Stimulated activated CD4-positive, alpha-beta T cell treated with anti-CD3 and anti-CD28 coated beads, Interleukin-1b, Interleukin-23, amount 100 ng/mL, for 1 hour (primary cell): ENCODE measurements at places on chromosomes 16 and 17.

DNA sequence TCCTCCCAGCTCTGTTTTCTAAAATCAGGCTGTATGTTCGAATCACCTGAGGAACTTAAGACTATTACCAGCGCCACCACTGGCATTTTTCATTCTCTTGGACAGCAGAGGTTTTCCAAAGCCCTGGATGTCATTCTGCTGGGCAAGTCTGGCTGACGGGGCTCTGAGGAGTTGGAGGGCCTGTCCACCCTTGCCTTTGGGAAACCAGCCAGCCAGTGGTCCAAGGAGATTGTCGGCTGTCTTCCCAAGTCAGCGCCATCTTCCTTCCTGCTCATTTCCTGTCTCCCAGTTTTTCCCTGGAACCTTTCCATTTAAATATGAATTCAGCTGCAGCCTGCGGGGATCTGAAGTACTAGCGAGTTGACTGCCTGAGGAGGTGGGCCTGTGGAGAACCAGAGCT, 258.3 kb downstream of the PRKCA start:
- no peak for DNase-seq

DNA sequence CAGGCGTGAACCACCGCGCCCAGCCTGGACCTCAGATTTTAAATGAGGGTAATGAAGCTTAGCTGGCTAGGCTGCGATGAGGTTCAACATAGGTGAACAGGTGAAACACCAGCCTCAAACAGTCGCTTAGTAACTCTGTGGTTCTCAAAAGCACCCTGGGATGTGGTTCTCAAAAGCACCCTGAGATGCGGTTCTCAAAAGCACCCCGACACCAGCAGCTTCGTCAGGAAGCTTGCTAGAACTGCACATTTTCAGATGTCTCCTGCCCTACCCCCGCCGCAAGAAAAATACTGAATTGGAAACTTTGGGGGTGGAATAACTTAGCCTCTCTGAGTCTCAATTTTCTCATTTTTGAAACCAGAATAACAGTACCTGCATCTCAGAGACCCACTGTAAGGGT, 86.7 kb upstream of the XYLT1 start:
- DNase-seq, result no peak

DNA sequence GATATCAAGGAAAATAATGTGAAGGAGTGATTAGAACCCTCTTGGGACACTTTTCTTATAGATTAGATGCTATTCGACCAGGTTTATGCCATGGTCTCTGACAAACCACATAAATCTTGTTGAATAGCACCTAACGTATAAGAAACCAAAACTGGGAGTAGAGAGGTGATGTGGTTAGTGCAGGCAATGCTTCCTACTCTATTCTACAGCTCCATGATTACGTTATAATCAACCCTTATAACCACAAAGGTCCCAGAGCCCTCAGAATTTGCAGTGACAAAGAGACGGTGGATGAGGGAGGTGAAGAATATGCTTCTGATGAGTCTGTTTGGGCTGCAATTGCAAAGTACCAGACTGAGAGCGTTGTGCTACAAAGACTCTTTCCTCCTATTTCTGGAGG, 78.4 kb downstream of the ARHGAP44 start:
- DNase-seq, result no peak

DNA sequence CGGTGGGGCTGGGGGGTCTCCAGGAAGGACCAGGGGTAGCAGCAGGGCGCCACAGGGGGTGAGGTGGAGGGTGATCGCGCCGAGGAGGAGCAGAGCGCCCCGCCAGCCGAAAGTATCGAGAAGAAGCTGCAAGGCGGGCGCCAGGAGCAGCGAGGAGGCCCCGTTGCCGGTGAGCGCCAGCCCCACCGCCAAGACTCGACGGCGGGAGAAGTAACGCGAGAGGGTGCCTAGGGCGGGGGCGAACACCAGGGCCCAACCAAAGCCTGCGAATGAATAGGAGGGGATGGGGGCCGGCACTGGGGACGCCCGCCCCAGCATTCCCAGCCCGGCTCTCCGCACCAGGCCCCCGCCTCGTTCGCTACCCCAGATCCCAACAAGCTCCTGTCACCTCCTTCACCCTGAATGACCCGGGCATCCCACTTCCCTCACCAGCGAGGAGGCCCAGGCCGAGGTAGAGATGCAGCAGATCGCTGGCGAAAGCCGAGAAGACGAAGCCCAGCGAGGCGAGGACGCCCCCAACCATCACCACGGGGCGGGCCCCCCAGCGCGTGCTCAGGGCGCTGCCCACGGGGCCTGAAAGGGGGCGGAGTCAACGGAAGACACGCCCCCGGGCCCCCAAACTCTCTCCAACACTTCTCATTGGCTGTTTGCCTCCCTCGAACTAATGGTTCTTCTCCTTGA, 1.3 kb downstream of the SLC16A11 start:
- no peak for DNase-seq

DNA sequence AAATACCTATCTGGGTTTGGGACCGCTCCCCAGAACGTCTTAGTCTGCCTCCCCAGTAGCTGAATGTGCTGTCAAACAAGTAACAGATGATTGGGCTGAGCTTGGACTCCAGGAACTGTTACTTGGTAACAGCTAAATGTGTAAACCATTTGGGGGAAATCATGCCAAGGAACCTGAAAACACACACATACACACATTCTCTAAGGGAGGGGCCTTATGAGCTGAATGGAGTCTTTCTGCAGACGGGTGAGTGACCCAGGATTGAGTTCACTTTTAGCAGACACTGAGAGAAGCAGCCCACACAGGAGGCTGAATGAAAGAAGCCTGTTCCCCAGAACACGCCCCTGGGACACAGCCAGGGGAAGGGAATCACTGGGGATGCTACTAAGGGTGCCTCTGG, 1.6 kb downstream of the ACLY start:
- DNase-seq, result no peak

DNA sequence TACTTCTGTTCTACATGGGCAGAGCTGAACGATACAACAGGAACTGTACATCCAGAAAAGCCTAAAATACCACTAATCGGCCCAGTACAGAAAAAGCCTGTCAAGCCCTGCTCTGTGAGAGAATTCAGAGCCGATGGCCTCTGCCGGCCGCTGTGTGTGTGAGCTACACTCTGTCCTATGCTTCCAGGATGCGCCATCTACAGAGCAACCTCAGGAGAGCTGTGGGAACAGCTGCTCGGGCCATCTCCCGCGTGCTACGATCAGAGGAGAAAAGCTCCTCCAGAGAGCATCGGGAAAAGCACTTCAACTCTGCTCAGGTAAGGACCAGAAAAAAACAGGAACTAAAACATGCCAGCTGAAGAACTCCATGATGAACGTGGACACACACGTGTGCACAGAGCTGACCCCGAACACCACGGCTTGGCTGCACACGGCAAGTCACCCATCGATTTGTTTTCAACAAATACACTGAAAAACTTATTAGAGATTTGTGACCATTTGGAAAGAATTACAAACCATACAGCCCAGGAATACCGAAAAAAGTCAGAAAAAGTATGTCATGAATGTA, 115.9 kb downstream of the ANKRD11 start:
- DNase-seq, result no peak

DNA sequence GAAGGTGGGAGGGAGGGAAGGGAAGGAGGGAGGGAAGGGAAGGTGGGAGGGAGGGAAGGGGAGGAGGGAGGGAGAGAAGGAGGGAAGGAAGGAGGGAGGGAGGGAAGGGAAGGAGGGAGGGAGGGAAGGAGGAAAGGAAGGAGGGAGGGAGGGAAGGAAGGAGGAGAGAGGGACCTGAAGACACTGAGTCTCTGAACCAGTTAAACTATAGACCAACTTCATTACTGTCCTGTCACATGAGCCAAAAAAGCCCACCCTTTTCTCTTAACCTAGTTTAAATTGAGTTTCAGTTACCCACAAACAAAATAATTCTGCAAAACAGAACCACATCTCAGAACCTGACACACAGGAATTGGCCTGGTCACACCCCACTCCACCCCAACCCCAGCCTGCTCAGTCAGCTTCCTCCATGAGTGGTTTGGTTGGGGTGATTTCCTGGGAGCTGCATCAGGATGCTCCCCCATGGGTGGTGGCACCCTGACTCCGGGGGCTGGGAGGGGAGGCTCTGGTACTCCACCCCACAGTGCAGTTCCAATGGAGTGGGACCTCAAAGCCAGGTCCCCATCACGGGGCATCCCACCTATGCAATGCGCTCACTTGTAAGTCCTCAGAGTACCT, 4.7 kb upstream of the PRR29 start:
- no peak for DNase-seq
